Stimulated activated CD4-positive, alpha-beta T cell treated with anti-CD3 and anti-CD28 coated beads, Interleukin-1b, Interleukin-23, amount 100 ng/mL, for 24 hours (primary cell): ENCODE measurements at places on chromosomes 3 and 15.

DNA sequence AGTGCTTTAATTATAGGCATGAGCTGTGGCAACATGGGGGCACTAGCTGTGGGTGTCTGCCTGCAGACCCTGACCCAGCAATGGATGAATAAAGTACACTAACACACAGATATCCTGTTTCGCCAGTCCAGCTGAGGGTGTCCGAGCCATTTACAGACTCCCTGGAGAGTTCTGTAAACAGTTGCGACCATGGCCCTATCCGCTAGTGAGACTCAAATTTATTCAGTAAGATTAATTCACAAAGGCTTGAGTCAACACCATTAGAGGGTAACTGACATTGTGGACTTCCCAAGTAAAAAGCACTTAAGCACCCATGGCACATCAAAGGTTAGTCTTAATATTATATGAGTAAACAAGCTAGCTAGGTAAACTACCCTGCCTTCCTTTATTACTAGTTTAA lies 161.6 kb downstream of the TBL1XR1 start:
- DNase-seq: no peak

DNA sequence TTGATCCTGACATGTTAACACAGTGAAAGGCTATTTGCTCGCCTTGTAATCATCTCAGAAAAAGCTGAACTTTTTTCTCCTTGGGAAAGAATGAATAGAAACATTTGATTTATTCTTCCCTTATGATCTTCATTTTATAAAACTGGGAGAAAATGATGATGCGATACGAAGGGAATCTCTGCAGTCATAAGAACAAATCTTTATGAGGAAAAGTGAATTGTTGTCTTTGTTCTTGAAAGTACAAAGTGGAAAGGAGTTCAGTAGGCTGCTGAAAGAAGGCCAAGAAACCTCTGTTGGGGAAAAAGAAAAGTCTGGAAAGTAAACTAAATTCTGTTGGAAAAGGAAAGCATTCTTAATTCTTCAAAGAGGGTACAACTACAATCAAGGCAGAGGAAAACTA lies 248.8 kb downstream of the NSUN3 start:
- no peak for DNase-seq

DNA sequence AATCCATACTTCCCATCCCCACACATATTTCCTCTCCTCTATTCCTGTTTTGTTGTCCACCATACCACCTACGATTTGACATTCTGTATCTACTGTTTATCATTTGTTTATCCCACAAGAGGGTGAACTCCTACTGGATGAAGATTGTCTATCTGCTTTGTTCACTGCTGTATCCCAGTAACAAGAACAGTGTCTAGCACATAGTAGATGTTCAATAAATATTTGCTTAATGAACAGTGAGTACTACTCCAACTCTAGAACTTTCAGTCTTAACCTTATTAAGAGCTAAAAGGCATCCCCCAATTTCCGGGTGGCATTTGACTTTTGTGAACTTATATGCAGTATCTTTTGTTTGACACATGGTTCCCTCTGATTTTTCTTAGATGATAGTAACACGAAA lies 1.3 kb downstream of the PYGO1 start:
- DNase-seq: no peak

DNA sequence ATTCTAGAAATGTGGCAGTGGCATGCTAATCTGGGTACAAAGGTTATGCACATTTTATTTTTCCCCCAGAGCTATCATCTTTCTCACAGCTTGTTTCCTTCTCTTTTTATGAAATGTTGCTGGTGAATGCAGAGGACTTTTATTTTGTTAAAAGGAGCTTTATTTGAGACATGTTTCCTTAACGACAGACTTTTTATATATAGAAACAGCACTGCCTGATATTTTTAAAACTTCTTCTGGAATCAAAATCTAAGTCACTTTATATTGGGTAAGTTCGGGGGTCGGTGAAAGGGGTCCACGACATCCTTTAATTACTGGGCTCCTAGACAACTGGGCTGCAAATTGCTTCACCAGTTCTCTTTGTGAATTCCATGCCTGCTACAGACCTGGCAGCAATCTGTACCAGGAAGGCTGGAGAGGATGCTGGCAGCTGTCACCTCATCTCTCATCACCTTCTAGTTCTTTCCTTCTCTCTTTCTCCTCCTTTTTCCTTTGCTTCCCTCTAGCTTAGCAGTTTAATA lies 464.7 kb downstream of the PDCD6IP start:
- no peak for DNase-seq

- no peak for DNase-seq
These were observed 49.3 kb downstream of the STRIT1 start for GRCh38 chr3:155244216-155244615.

GRCh38 chr3:56302417-56302816 lies 165.8 kb downstream of the ERC2 start:
- DNase-seq: no peak

DNA sequence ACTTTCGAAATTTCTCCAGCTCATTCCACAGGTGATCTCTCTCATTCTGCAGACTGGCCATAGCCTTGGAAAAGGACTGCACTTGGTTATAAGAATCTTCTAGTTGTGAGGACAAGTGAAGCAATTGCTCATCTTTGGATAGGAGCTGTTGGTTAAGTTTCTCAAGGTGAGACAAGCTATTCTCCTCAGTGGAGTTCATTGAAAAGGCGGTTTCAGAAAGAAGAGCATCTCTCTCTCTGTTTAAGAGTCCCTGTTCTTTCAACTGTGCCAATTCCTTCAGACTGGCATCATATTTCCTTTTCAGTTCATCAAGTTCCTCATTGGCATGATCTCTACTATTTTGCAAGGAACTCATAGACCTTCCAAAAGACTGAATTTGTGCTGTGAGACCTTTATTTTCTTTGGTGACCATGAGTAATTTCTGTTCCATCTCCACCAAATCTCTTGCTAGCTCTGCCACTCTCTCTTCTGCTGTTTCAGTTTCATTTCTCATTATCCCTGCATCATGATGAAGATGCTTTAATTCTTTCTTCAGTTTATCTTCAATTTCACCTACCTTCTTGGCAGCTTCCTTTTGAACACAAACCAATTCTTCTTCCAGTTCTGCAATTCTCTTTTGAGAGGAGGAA lies 30.2 kb upstream of the HCLS1 start:
- DNase-seq: no peak

- DNase-seq: no peak
These were observed 7.6 kb downstream of the HSPBAP1 start for GRCh38 chr3:122786066-122786465.

DNA sequence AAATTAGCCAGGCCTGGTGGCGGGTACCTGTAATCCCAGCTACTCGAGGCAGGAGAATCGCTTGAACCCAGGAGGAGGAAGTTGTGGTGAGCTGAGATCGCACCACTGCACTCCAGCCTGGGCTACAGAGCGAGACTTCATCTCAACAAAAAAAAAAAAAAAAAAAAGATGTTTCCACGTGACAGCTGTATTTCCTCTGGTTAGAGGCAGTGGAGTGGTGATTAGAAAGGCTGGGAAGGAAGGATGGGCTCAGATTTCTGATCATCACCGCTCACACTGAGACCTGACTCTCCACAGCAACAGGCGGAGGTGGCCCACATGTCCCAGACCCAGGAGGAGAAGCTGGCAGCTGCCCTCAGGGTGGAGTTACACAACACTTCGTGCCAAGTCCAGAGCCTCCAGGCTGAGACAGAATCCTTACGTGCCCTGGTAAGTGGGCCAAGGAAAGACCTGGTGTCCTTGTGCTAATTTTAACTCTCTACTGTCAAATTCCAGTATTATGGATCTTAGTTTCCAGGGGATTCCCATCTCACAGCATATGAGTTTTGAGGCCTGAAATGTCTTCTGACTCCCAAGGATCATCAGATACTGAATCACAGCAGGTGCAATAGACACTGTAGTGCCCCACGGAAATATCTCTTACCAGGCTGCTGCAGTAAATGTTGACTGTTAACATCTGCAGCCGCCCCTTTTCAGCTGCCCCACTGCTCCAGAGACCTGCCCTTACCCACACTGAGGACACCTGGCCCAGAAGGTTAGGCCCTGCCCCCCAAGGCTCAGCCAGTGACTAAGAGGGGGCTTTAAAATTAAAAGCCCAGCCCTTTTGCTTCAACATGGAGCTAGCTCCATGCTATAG lies 66.9 kb downstream of the BFSP2 start:
- DNase-seq: no peak

DNA sequence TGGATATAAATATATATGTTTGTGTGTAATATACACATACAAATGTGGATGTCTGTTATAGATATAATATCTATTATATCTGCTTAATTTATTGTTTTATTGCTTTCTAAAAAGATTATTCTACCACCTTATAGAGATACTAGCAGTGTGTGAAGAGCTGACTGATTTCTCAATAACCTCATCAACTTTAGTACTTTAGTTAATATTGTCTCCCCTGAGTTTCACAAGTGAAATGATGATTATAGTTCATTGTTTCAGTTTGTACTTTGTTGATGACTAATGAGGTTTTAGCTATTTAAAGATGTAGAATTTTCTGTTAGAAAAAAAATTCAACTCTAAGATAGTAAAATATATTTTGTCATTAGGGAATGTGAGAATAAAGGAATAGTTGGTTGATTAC lies 11.4 kb downstream of the RSRC1 start:
- DNase-seq: no peak

- DNase-seq: no peak
These were observed 18.5 kb downstream of the PIK3CA start for GRCh38 chr3:179166561-179167201.

DNA sequence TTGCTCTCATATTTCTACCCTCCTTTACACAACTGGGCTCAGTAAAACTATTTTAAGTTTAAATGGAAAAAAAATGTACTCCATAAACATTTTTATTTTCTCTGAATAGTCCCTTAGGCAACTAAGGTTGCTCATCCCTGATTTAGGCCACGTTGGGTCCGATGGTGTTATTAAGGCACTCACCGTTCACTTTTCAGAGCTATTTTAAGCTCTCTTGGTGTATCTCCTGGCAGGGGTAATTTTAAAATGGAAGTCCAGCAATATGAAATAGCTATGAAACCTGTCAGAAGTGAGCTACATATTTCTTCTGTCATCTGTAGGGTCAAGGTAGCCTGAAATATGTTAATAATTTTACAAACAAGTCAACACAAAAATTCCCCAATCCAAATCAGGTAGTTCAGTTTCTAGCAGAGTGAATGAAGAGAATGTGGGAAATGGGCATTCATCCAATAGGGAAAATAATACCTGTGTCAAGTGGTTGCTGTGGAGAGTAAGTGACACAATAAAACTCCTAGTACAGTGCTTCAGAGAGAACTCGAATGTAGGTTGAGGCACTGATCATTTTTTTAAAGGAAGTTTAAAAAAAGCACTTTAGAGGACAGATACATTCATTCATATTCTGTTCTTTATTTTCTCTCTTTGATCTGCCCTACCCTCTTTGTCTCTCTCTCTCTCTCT lies 209.3 kb upstream of the FEZF2 start:
- no peak for DNase-seq

- DNase-seq: no peak
These were observed 14.0 kb downstream of the NANOGP8 start for GRCh38 chr15:35071106-35071505.

DNA sequence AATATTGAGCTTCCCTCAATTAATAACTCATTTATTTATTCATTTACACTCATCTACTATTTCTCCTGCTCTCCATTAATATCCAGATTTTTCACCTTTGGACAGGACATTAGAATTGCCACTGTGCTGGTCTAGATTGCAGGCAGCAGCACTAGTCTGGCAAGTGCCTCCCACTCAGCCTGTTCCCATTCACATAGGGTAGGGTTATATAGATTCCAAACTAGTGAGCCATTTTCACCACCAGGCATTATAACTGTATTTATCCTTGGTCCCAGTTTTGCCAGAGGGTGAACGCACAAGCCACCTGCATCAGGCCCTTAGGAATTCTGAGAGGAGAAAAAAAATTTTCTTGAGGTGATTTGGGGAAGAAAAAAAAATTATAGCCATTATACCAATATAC lies 44.5 kb downstream of the ANAPC13 start:
- DNase-seq: no peak

GRCh38 chr15:38941399-38941953 lies 376.9 kb upstream of the RASGRP1 start:
- DNase-seq: no peak

DNA sequence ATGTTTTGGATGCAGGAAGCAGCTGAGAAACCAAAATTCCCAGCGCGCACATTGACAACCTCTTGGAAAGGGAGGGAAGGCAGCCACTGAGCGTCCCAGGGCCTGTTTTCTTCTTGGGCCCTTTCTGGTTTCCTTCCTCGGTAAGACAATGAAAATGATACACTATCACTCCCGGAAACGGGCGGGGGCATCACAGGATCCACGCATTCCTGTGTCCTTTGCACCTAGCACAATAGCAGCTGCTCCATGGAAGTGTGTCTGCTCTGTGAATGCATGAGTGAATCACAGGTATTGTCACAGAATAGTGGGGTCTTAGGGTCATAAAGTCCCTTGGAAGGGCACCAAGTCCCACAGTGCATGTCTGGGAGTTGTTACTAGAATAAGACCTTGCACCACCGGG lies 6.3 kb upstream of the ITPKA start:
- no peak for DNase-seq

DNA sequence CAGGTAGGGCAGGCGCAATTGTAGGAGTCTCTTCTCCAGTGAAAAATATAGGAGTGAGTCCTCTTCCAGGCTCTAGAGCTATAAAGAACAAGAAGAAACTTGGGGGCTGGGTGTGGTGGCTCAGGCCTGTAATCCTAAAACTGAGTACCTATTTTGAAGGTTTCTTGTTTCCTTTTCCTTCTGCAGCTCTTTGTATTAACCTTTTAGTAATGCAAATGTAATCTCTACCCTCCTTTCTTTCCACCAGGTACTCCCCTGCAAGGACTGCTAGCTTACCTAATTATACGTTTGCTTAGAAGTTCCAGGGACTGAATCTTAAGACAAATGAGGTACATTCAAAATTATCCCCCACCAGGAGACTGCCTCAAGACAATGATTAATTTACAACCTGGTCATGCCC lies 75.9 kb downstream of the CD47 start:
- no peak for DNase-seq

GRCh38 chr3:178393824-178394223 lies 142.4 kb upstream of the KCNMB2 start:
- DNase-seq: no peak

DNA sequence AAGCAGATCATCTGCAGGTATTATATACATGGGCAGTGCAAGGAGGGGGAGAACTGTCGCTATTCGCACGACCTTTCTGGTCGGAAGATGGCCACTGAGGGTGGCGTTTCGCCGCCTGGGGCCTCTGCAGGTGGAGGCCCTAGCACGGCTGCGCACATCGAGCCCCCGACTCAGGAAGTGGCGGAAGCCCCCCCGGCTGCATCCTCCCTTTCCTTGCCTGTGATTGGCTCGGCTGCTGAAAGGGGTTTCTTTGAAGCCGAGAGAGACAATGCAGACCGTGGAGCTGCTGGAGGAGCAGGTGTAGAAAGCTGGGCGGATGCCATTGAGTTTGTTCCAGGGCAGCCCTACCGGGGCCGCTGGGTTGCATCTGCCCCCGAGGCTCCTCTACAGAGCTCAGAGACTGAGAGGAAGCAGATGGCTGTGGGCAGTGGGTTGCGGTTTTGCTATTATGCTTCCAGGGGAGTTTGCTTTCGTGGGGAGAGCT lies 639 bp downstream of the MKRN3 start:
- DNase-seq: peak; percentile 6
